Kidney (tissue), 22 donors: ENCODE measurements at places on chromosomes 1 and 21. TPM values are rescaled to one million over a fixed set of nuclear protein-coding genes. Genes with fewer than 3 reads are reported as not detected.

GRCh38 chr21:37742532-37742931 is 173.7 kb downstream of the KCNJ6 start:
- no peak for DNase-seq

DNA sequence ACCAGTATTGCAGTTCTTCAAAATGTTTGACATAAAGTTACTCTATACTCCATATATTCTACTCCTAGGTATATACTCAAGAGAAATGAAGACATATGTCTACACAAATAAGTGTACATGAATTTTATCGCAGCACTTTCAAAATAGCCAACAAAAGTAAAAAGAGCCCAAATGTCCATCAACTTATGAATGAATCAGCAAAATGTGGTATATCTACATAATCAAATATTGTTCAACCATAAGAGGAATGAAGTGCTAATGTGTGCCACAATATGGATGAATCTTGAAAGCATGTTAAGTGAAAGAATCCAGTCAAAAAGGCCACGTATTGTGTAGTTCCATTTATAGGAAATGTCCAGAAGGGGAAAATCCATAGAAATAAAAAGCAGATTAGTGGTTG is 98.6 kb upstream of the F3 start:
- DNase-seq, result no peak

GRCh38 chr1:81437649-81438048 is 363.1 kb upstream of the ADGRL2 start:
- no peak for DNase-seq

DNA sequence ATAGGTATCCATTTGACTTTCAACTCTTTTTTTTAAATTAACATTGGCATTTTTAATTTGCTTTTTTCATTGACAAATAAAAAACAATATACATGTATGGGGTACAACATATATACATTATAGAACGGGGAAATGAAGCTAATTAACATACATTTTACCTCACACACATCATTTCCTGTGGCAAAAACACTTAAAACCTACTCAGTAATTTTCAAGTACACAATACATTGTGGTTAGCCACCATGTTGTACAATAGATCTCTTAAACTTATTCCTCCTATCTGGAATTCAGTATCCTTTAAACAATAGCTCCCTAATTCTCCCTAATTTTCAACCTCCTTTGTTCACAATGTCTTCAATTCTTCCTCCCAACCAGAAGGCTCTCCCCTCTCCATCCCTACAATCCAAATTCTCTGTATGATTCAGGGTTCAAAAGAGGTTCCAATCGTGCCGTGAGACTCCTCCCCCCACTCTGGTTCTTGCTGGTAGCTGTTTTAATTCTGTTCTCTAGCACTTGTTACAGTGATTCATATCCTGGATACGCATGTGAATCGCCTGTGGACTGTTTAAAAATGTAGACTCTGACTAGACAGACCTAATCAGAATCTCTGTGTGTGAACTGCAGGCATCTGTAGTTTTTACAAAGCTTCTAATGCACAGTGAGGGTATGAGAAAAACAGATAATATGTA is 87.6 kb upstream of the DUSP10 start:
- no peak for DNase-seq

CHIT1 gene
- total RNA-seq, result 1.1 TPM

OR2L13 gene
- total RNA-seq, result not detected

CFAP74 gene
- total RNA-seq, result not detected

SH3D21 gene
- 33.4 TPM for total RNA-seq

PADI4 gene
- total RNA-seq, result 0.35 TPM

LCK gene
- total RNA-seq, result 10.3 TPM

TMPRSS15 gene
- total RNA-seq, result not detected

SZT2 gene
- total RNA-seq, result 66.8 TPM
